ENCODE measurements at places on chromosomes 11 and 22.

DNA sequence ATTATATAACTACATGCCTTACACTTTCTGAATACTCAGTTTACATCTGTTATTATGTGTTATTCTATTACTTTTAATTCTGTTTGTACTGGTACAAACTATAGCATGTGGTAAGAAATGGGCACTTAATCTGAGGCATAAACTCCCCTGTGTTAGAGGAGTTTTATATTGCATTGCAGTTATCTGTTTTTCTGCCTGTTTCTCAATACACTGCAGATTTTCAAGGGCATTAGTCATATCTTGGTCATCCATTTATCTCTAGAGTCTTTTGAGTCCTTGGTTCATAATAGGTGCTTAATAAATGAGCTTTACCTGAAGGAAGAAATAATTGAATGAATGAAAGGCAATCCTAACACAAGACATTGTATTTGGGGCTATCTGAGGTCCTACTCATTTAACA, 182.9 kb upstream of the CTSC start:
- DNase-seq: no peak

- no peak for DNase-seq
Measured at GRCh38 chr11:69489031-69489745, 7.7 kb downstream of the LINC01488 start.

DNA sequence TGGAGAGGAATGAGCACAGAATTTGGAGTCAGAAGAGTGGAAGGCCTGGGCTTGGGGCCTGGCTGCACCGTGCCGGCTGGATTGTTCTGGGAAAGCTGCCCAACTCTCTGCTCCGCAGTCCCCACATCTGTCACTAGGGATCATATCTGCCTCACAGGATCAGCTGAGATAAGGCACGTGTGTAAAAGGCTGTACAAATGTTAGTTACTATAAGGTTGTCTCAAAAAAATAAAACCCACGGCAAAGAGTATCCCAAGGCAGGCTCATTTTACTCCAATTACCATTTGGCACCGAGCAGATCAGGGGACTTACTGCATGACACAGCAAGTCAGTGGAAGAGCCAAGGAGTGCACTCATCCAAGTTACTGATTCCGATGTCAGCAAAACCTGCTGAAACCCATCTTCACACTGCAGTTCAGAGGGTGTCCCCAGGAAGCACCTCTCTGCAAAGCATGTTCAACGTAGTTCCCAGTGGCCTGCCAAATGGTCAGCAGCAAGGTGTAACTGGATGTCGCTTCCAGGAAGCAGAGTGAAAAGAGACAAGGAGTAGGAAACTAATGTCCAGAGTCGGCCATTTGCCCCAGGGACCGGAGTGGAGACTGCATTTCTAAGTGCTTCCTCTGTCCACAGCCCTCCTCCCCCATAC, 18.1 kb upstream of the MRTFA start:
- no peak for DNase-seq

GRCh38 chr11:134072844-134073243, 4.0 kb downstream of the JAM3 start:
- no peak for DNase-seq

DNA sequence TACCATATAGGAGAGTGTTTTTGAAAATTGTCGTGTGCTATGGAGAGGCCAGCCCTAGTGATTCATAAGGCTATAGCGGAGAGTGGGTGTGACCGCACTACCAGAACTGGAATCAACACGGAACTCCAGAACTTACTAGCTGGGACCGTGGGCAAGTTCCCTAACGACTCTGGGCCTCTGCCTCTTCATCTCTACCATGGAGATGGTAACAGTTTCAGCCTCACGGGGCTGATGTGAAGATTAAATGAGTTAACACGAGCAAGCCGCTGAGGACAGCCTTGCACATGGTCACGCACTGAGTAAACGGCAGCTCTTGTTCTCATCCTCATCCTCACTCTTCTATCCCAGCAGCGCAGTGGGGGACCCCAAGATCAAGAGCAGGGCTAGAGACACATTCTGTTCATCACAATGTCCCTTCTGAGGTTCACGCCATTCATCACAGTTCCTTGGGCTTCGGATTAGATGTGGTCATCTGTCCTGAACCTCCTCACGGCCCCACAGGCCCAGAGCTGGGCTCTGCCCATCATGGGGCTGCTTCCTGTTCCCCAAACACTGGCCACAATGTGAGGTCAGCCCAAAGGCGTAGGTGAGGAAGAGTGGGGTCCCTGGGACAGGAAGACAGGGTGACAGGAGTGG, 47.2 kb upstream of the CD5 start:
- DNase-seq: no peak

- DNase-seq: no peak
Measured at GRCh38 chr22:37353839-37354238, 71.5 kb downstream of the CYTH4 start.

- DNase-seq: no peak
Measured at GRCh38 chr11:60934124-60934789, 10.0 kb downstream of the TMEM132A start.

GRCh38 chr11:44585421-44585820, 20.0 kb downstream of the CD82 start:
- no peak for DNase-seq

DNA sequence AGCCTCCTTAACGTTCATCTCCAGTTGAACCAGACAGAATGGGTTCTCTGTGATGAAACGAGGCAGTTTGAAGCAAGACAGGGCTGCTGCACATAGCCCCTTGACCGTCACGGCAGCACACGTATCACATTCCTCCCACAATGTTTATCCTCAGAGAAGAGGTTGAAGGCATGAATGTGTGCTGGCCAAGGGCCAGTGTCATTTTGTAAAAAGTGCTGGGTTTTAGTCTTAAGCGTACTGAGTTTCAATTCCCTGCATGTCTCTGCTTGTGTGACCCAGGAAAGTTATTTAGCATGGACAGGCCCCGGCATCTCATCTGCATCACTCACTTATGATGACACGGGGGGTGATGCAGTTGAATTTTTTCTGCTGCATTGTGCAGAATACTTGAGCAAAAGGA, 31.6 kb downstream of the TTC12 start:
- DNase-seq: no peak

DNA sequence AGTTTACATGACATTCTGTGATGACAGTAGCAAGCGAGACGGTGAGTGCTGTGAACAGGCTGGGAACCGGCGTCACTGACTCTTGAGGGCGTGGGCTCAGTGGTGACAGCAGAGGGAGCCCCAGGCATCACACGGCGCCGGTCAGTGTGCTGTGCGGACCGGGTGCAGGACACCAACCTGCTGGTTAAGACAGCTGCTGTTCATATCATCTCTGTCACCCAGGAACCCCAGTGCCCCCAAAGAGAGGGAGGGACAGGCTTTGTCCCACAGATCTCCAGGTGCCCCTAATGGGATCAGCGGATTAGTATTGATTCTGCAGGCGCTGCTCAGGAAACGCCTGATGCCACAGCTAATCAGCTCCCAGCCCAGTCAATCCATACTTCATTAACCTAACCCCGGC, 18.4 kb downstream of the B3GAT1 start:
- DNase-seq: no peak

GRCh38 chr22:27483095-27483785, 318.3 kb downstream of the MN1 start:
- DNase-seq: no peak

GRCh38 chr11:116857936-116858335, 20.5 kb upstream of the APOA1 start:
- DNase-seq: no peak

- DNase-seq: no peak
Measured at GRCh38 chr22:27647540-27647939, 154.0 kb downstream of the MN1 start.

DNA sequence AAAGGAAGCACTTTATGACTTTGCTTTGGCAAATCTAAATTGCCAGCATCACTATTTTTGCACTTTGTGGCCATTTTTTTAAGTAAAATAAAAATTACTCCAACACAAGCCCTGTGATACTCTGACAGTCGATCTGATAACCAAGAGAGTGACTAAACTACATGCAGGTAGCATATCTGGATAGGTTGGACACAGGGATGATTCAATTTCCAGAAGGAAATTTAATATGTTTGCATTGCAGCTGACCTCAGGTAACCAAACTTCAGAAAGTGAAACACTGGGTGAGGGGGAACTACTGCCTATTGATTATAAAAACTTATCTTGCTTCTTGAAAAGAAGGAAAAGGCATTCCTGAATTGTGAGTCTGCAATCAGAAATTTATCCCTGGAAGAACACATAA, 13.9 kb downstream of the OR5B3 start:
- DNase-seq: no peak

DNA sequence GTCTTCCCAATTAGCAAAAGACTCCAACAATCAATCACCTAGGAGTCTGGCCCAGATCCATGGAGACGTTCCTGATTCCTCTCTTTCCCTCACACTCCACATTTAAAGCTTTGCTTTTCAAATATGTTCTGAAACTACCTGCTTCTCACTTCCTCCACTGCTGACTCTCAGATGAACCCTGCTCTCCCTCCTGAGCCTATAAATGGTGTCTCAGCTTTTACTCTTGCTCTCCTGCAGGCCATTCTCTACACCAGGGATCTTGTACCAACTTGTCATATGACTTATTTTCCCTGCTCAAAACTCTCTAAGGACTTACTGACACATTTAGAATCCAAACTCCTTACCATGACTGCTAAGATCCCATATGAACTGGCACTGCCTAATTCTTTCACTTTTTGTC, 138.4 kb upstream of the DDI1 start:
- DNase-seq: no peak

DNA sequence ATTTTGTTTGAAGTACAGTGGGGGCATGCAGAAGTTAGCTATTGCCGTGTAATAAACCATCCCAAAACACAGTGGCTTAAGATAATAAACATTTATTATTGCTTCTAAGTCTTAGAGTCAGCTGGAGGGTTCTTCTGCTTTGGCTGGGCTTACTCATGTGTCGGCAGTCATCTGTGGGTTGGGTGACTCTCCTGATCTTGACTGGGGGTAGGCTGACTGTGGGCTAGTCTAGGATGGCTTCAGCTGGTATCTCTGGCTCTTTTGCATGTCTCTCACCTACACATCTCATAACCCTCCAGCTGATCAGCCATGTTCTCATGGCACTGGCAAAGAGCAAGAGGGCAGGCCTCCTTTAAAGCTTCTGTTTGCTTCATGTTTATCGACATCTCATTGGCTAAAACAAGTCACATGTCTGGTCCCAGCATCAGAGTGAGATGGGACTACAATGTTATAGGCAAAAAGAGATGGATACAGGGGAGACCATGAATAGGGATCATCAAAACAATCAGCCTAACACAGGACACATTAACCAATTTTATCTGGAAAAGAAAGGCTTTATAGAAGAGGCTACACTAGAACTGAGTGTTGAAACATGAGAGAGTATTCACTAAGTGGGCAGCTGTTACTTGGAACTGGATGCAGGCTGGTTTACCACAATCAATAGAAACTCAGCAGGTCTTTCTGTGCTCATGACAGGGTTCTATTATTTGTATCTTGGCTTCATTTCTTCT, 5.1 kb downstream of the LRRC51 start:
- no peak for DNase-seq

- no peak for DNase-seq
Measured at GRCh38 chr22:47203554-47203991, 441.1 kb downstream of the TBC1D22A start.

DNA sequence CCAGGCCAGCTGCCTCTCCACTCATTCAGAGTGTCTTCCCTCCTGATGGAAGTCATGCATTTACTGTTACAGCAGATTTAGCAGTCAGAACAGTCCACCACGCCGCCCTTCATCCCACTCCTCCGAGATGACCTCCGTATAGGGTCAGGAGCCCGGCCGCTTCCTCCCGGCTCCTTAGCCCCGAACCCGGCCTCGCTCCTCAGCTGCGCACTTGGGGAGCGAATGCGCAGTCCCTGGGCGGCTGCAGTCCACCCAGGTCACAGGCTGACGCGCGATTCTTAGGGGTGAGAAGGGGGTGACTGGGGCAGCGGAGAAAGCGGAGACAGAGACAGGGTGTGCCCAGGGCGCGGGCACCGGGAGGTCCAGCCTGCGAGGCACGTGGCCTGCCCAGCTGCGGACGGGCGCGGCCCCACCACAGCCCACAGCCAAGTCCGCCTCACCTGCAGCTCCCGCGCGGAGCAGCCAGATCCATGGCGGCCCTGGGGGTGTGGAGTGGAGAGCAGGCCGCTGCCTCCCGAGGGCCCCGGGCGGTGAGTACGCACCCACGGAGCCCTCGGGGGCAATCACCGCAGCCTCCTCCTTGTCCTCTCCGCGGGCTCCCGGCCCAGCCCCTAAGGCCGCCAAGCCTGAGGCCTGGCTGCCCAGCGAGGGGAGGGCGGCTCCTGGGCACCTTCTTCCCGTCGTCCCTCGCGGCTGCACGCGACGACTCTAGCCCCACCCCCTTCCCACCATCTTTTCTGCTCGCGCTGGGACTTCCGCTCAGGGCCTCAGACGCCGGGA, 286.6 kb downstream of the BRD1 start:
- DNase-seq: no peak

DNA sequence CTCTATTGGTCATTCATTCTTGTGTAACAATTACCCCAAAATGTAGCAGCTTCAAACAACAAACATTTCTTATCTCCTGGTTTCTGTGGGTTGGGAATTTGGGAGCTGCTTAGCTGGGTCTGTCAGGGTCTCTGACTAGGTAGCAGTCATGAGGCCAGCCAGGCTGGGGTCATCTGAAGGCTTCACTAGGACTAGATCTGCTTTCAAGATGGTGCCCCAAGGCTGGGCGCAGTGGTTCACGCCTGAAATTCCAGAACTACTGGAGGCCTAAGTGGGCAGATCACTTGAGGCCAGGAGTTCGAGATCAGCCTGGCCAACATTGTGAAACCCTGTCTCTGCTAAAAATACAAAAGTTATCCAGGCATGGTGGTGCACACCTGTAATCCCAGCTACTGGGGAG, 13.1 kb upstream of the SPDYC start:
- no peak for DNase-seq

- DNase-seq: no peak
Measured at GRCh38 chr11:102436976-102437375, 15.6 kb downstream of the TMEM123 start.

DNA sequence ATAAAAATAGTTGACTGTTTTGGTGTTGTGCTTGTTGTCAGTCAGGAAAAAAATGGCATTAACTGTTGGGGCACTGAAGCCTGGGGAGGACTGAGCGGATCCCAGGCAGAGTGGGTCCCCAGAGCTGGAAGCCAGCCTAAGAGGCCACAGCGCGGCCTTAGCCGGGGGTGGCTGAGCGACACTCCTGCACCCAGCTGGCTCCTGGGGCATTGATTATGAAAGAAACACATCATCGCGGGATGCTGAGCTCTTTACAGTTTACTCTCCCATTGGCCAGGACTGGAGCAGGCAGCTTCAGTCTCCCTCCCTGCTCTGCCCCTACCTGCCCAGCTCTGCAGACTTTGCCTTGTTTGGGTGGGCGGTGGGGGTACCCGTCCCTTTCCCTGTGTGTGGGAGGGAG, 121.5 kb downstream of the ST3GAL4 start:
- no peak for DNase-seq

DNA sequence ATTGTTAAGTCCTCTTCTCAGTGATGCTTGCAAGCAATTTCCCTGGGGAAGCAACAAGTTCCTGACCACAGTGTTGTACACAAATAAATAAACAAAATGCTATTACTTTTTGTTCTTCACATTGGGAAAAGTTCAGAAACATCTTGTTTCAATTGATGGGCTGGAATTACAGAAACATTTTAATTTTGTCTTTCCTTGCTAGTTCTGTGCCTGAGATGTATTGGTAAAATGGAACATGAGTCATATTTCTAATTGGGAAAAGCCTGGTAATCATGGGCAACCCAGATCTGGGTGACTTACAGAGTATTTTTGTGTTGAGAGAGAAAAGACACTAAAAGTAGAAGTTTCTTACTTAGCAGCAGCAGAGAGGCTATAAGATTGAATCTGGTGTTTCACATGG, 576 bp upstream of the BLID start:
- no peak for DNase-seq

- no peak for DNase-seq
Measured at GRCh38 chr22:22731374-22731676, 86.9 kb downstream of the GGTLC2 start.

GRCh38 chr11:113372309-113372708, 15.3 kb upstream of the ANKK1 start:
- no peak for DNase-seq
